ENCODE measurements at places on chromosomes 11 and 22.
A peak's percentile ranks its signal among the peaks of the same experiment; 100 is the strongest.

- no peak for ATAC-seq
These were observed 120.6 kb downstream of the MICAL3 start for GRCh38 chr22:17903564-17904295.

DNA sequence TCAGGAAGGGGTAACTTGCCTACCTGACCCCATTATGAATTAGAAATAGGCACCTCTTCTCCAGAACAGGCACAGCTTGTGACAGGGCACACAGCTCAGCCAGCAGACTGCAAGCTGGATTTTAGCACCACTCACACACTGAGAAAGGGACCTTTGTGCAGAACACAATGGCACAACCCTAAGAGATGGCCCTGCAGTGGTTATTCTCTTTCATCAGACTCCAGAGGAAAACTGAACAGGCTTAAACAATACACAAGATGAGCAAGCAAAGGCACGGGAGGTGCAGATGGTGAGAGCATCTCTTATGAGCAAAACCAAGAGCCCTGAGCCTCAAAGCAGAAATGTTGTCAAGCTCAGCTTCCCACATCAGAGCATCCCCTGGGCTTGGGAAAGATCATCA lies 93.8 kb upstream of the LRRC55 start:
- ATAC-seq: no peak

GRCh38 chr11:64642418-64642735 lies 51.4 kb downstream of the SLC22A12 start:
- ATAC-seq: no peak

GRCh38 chr11:92628401-92629292 lies 340.8 kb upstream of the MTNR1B start:
- ATAC-seq: no peak

- ATAC-seq: no peak
These were observed 6.9 kb upstream of the MS4A7 start for GRCh38 chr11:60371386-60371785.

GRCh38 chr11:122024278-122024677 lies 91.7 kb downstream of the BLID start:
- ATAC-seq: no peak

DNA sequence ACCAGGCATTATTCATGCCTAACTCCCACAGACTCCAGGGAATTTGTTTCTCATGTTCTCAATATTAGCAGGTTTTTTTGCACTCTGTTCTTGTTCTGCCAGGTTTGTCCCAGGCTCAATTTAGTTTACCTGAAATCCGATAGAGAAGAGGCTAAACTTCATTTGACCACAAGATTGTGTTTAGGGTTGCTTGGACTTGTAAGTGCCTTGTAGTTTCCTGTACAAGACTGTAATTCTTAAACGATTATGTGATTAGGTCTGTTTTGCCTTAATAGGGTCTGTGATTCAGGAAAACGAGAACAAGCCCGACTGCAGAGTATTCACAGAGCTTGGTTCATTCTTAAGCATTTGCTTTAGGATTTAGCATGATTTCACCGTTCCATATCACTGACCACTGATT lies 1.8 kb downstream of the PRSS23 start:
- ATAC-seq: no peak

DNA sequence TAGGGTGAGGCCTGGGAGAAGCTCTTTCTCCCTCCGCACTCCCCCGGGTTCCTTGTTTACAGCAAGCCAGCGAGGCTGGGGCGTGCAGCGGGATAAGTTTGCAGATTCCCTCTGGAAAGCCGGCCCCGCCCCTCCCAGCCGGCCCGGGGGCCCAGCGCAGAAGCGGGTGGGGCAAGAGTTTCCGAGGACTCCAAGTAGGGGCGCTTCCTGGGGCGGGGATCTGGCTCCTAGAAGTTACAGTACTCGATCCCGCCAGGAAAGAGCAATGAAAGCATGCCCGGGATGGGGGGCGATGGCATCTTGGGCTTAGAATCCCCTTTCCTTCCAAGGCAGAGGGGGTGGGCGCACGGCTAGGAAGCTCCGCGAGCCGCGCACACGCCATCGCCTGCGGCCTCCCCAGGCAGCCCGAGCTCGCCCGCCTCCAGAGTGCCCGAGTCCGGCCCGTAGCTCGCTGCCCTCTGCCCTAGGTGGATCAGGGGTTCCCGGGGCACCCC lies 385 bp downstream of the TST start:
- ATAC-seq: peak; percentile 12

GRCh38 chr11:129905402-129905801 lies 10.0 kb upstream of the NFRKB start:
- ATAC-seq: no peak

- no peak for ATAC-seq
These were observed 14.3 kb downstream of the PI4KA start for GRCh38 chr22:20844055-20845037.

GRCh38 chr11:105827906-105828305 lies 194.1 kb downstream of the MSANTD4 start:
- ATAC-seq: no peak

GRCh38 chr22:23784215-23784732 lies 2.5 kb upstream of the SMARCB1 start:
- no peak for ATAC-seq

- ATAC-seq: no peak
These were observed 201.2 kb downstream of the NTM start for GRCh38 chr11:131571571-131571970.

DNA sequence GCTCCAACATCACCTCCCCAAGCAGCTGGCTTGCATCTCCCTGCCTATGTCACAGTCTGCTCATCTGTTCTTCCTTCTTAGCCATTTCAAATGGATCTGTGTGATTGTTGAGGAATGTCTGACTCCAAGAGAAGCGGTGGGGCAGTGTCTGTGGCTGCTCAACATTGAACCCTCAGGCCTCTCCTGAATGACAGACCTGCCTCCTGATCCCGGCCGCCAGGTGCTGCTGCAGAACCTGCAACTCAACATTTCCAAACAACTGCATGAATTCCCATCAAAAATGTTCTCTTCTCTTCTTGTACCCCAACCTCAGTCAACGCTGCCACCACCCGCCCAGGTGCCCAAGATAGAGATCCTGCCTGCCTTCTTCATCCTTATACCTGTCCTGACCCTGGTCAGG lies 132.5 kb downstream of the FBXO7 start:
- no peak for ATAC-seq

DNA sequence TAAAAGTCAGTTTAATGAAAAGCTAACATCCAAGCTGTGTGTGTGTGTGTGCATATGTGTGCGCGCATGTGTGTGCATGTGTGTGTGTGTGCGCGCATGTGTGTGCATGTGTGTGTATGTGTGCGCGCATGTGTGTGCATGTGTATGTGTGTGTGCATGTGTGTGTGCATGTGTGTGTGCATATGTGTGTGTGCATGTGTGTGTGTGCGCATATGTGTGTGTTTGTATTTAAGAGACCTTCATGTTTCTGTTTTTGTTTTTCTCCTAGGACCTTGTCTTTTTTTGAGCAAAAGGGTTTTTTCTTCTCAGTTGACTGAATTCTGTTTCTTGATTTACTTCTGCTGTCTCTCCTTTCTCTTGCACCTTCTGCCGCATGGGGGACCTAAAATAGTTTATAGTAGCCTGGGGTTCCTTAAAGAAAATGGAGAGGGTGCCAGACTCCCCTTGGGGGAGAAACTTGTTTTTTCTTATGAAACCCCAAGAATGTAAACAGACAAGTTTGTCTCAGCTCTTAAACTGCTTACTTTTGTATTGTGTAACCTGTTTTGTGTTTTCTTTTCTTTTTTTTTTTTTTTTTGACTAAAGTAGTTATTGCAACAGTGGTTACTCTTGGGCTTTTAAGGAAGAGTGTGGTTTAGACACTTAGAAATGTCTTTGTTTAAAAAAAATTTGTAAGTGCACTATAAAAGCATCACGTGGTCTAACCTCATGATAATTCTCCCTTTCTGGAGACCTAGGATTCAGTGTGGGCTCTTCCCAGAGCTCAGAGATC lies 53.0 kb downstream of the OSBPL5 start:
- ATAC-seq: no peak

GRCh38 chr11:85123752-85124231 lies 503.4 kb downstream of the DLG2 start:
- no peak for ATAC-seq

- no peak for ATAC-seq
These were observed 11.9 kb downstream of the SHANK3 start for GRCh38 chr22:50684501-50684900.

GRCh38 chr22:37176464-37177061 lies 11.5 kb downstream of the C1QTNF6 start:
- ATAC-seq: peak; percentile 81

DNA sequence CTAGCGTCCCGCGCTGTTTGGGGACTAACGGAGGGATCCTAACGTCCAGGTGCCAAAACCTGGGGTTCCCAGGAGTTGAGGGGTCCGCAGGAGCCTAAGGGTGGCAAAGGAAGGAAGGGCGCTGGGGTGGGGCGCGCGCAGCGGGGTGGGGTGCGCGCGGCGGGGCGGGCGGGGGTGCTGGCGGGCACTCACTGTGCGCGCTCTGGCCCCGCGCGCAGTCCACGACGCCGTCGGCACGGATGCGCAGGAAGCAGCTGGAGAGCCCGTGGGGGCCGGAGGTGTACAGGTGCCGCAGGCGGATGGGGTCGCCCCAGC lies 412 bp downstream of the FGF19 start:
- ATAC-seq: no peak

GRCh38 chr11:120750647-120751549 lies 239.3 kb downstream of the GRIK4 start:
- no peak for ATAC-seq

DNA sequence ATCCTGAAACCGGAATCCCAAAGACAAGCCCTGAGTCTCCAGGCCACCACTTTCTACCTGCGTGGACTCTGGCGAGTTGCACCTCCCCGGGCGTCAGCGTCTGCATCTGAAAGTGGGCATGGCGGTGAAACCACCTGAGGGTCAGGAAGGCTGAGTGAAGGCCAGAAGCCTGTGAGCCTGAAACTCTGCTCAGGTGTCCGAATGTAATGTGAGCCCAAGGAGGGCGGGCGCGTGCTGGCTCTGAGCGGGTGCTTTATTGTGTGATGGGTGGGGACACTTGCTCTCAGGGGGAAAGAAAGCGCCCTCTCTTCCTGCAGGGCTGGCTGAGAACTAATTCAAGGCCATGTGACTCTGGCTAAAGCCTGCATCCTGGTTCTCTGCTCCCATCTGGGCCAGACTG lies 135.6 kb downstream of the ST3GAL4 start:
- ATAC-seq: no peak

- no peak for ATAC-seq
These were observed 22.2 kb downstream of the CYB5R2 start for GRCh38 chr11:7651140-7651551.

GRCh38 chr22:20279662-20280134 lies 11.6 kb upstream of the RTN4R start:
- no peak for ATAC-seq

DNA sequence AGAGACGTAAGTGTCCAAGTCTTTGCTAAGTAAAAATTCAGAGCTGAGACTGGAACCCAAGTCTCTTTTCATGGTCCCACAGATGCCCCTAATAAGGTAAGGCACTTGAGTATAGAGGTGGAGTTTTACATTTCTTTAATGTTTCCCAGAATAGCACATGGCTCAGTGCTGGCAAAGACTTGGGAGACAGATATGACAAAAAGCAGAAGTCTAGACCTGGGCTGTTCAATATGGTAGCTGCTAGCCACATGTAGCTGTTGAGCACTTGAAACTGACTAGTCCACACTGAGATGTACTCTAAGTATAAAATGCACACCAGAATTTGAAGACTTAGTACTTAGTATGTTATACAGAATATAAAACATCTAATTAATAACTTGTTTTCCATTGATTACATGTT lies 17.6 kb downstream of the VSTM5 start:
- ATAC-seq: no peak

GRCh38 chr11:86427441-86427840 lies 52.8 kb downstream of the CCDC81 start:
- no peak for ATAC-seq

DNA sequence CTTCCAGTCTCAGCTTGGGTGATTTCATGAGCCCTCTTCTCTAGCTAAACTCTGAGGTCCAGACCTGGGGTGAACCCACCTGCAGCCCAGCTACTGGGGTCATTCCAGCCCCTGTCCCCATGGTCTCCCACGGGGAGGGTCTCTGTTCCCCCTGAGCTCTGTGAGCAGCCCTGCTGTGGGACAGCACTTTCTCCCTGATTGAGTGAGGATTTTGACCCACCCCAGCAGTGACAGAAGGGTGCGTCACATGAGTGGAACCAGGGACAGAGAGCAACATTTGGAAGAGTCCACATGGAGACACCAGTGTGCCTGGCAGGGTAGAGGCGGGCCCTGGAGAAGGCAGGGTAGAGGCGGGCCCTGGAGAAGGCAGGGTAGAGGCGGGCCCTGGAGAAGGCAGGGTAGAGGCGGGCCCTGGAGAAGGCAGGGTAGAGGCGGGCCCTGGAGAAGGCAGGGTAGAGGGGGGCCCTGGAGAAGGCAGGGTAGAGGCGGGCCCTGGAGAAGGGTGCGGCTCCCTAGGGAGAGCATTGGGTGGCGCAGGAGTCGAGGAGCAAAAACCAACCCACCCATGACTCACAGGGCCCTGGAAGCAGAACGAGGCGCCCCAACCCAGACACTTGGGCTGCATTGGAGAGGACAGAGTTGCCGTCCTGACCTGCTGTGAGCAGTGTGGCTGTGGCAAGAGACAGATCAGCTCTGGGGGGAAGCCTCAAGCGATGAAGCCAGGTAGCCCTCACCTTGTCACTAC lies 227.7 kb upstream of the B3GAT1 start:
- ATAC-seq: no peak

DNA sequence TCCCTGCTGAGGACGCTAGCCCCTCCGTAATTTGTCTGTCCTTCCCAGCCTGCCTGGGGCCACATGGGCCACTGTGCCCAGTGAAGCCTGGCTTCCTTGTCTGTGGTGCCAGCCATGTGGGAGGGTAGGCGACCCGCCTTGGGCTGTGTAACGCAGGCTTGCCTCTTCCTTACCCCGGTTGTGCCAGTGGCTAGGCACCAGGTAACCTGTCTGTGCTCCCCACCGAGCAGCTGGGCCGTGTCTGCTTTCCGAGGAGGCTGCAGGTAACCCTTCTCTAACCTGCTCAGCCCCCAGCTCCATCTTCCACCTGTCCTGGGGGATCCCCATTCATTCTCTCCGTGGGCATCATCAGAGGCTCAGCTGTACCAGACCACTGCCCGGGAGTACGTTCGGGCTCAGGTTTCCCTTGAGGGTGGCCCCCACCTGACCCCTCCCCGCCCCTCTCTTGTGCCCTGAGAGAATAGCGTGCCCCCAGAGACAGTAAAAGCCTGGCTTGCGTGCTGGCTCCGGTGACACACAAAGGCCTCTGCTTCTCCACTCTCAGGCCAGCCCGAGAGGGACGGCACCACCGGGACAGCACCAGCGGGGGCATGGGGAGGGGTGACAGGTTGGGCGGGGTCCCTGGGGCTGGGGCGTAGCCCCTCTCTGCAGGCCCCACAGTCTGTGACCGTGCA lies 79.1 kb downstream of the CDKN1C start:
- no peak for ATAC-seq

Data from activated CD4-positive, CD25-positive, alpha-beta regulatory T cell treated with anti-CD3 and anti-CD28 coated beads, Interleukin-2, amount 50 U/mL, for 24 hours (primary cell).